ENCODE measurements at places on chromosomes 13 and 19. TPM values are rescaled to one million over a fixed set of nuclear protein-coding genes. Genes with fewer than 3 reads are reported as not detected.

OR7G1 gene
- total RNA-seq = not detected

GIPC3 gene
- total RNA-seq = 1.2 TPM

VSTM2B gene
- not detected for total RNA-seq

ZNF547 gene
- total RNA-seq = 2.6 TPM

PRSS57 gene
- total RNA-seq = not detected

ANKRD10 gene
- 78.3 TPM for total RNA-seq

CNOT3 gene
- 9.2 TPM for total RNA-seq

KLK14 gene
- not detected for total RNA-seq

CALR3 gene
- not detected for total RNA-seq

PRTN3 gene
- total RNA-seq = not detected

KCNN1 gene
- 0.60 TPM for total RNA-seq

TTC9B gene
- not detected for total RNA-seq

TMIGD2 gene
- not detected for total RNA-seq

SHISA2 gene
- 2.4 TPM for total RNA-seq

FARP1 gene
- 17.2 TPM for total RNA-seq

ZNF610 gene
- total RNA-seq = 2.0 TPM

NLRP9 gene
- total RNA-seq = not detected

ZNF813 gene
- total RNA-seq = 7.3 TPM

LCP1 gene
- under 0.01 TPM for total RNA-seq

WDR62 gene
- 0.98 TPM for total RNA-seq

PCDH8 gene
- not detected for total RNA-seq

AMER2 gene
- not detected for total RNA-seq

ZNF383 gene
- 5.4 TPM for total RNA-seq

IZUMO2 gene
- total RNA-seq = not detected

ZNF888 gene
- 4.4 TPM for total RNA-seq

LYPD5 gene
- total RNA-seq = 0.43 TPM

MRPS31 gene
- 7.7 TPM for total RNA-seq

ZNF723 gene
- not detected for total RNA-seq

GAS6 gene
- 84.1 TPM for total RNA-seq
